ENCODE measurements at places on chromosomes 5 and 9.

DNA sequence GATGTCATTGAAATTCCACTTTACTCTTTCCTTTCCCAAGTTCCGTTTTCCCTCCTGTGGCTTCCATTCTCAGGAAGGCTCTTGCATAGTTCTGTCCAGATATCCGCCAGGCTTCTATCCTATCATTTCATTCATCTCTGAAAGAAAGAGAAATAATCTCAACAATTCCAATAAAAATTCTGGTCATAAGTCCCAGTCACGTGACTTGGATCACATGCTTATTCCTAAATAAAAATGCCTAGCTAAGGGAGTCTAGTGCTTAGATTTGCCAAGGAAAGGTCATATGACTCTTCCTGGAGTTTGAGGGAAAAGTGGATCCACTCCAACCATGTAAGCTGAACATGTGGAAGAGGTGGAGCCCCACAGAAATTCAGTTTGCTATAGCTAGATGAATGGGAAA lies 146.0 kb upstream of the PPP1R2B start:
- no peak for DNase-seq

- peak; percentile 83 for DNase-seq
Observed at GRCh38 chr5:43603344-43604217, 601 bp downstream of the NNT start.

- DNase-seq, result no peak
Observed at GRCh38 chr5:3194271-3194670, 401.4 kb upstream of the IRX1 start.

GRCh38 chr5:134463991-134464760 lies 52.5 kb upstream of the CDKN2AIPNL start:
- no peak for DNase-seq

GRCh38 chr9:110399983-110400382 lies 62.3 kb upstream of the TXNDC8 start:
- no peak for DNase-seq

DNA sequence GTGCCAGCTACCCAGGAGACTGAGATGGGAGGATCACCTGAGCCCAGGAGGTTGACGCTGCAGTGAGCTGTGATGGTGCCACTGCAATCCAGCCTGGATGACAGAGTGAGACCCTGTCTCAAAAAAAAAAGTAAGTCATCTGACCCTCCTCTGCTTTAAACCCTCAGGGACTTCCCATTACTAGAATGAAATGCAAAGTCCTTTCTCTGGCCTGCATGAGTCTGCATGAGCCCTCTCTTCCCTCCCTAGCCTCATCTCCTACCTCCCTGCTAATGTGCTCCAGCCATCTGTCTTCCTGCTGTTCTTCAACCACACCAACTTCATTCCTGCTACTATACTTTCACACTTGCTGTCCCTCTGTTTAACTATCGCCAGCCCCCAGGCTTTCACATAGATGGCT lies 15.3 kb downstream of the IL5 start:
- DNase-seq, result no peak

GRCh38 chr5:21574961-21575360 lies 1278.2 kb downstream of the CDH12 start:
- DNase-seq, result no peak

DNA sequence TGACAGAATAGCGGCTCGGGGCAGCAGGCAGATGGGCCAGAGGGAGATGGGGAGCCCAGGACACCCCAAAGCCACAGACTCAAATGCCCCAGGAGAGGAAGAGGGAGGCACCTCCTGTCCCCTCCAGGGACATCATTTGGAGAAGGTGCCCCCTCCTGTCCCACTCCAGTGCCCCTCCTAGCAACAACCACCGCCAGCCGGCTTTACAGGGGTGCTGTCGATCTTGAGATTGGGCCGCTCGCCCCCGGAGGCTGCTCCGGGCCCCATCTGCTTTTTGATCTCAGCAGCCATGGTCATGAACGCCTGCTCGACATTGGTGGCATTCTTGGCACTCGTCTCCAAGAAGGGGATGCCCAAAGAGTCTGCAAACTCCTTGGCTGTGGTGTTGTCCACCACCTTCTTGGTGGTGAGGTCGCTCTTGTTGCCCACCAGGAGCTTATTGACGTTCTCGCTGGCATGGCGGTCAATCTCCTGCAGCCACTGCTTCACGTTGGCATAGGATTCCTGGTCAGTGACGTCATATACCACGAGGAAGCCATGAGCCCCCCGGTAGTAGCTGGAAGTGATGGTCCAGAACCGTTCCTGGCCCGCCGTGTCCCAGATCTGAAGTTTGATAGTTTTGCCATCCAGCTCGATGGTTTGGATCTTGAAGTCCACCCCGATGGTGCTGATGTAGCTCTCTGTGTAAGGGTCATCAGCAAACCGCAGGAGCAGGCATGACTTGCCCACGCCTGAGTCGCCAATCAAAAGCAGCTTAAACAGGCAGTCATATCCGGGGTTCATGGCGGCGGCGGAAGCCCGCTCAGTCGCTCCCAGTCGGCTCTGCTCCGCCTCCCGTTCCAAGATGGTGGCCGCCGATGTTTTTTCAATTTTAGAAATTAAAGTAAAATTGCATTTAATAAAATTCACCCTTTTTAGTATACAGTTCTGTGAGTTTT lies 14.0 kb upstream of the FRMPD1 start:
- no peak for DNase-seq

DNA sequence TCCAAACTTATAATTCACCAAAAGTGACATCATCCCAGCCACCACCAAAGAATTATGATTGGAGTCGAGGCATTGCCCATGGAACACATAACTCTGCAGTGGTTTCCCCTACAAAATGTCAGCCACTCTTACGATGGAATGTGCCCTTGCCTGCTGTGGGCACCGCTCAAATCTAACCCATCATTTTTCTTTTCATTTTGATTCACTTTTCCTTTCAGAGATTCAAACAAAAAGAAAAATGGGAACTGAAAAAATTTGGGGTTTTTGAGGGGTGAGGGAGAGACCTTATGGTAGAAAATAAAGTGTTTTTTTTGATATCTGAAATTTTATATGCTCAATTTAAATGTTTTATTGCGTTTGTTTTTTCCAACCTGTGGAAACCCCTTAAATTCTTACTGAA lies 28.1 kb downstream of the SMARCA2 start:
- no peak for DNase-seq

DNA sequence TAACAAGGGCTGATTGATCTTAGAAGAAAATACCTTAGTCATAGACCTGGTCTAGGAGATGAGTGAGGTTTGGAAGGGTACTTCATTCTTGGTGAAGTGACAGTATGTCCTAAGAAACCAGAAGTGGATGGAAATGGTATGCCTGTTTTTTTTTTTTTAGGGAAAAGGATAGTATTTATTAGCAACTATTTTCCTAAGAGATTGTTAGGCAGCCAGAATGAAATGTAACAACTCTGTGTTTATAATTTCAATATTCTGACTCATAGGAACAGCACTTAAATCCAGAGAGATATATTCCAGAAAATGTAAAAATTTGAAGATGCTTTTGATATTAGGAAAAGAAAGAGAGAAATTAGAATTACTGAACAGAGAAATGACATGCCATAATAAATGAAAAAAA lies 21.2 kb upstream of the ARL14EPL start:
- DNase-seq, result no peak

GRCh38 chr9:126211441-126212074 lies 115.1 kb upstream of the MVB12B start:
- no peak for DNase-seq

GRCh38 chr5:134582281-134582680 lies 50.3 kb downstream of the SAR1B start:
- DNase-seq, result no peak

DNA sequence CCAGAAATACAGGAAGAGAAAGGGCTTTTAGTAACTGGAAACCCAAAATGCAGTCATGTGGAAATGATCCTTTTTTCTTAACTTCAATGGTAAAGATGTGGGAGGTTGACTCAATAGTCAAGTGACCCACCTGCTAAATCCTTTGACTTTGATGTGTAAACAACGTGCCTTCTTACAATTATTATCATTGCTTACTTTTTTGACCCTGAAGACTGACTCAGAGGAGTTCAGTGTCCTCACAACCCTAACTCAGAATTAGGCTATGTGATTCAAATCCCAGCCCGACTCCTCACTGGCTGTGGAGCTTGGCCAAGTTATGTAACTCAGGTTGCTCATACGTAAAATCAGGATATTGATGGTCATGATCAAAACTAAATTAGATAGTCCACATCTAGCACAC lies 27.9 kb downstream of the ANXA1 start:
- DNase-seq, result no peak

- DNase-seq, result no peak
Observed at GRCh38 chr9:133953976-133954709, 38.0 kb downstream of the VAV2 start.

DNA sequence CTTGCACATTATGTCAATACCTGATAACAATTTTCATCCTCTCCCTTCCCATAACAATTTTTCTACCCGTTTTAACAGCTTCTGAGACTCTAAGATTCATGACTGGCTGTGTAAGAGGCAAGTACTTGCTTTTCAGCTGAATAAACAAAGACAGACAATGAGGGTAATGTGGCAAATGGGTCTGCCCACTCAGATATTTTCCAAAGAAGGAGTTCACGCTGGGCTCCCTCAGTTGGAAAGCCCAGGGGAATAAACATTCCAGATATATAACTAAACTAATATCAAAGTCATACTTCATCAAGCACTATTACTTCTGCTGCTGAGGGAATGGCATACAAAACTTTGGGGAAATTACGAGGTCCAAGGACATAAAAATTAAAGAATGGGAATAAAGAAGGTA lies 24.4 kb downstream of the MEGF9 start:
- DNase-seq, result no peak

GRCh38 chr9:15717290-15717967 lies 164.6 kb downstream of the CCDC171 start:
- no peak for DNase-seq

- no peak for DNase-seq
Observed at GRCh38 chr5:136620016-136620419, 254.7 kb upstream of the TRPC7 start.

DNA sequence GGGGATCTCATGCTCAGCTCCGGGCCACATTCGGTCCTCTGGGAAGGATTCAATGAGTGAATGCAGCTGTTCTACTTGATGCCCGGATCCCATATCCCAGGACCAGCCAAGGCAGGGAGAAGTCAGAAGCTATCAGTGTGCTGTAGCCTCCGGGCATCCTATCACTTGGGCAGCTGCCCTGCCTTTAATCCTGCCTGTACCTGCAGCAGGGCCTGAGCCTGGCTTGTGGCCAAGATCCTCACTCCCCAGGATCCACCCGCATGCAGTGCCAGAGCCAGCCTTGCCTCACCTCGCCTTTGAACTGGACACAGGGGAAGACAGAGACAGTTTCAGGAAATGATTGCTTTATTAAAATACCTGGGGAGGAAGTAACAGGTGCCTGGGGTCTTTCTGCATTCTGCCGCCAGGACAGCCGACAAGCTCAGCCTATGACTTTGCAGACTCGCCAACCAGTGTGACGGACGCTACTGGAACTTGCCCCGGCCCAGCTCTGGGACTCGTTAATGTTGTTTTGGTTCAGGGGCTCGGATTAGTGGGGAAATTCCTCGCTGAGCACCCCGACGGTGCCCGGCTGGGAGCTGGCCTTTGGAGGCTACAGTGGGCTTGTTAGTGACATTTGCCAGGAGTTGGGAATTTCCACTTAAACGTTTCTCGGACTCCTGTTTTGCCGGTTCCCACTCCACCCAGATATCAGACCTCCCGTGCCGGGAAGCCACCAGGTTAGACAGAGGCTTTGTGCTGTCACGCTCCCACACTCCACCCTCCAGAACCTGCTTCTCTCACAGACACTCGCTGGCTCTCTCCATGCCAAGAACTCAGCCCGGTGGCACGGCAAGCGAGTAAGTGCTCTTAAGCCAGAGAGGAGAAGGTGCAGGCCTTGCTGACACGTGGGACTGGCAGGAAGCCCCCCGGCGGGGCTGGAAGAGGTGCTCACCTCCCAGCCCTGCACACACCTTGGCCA lies 721 bp downstream of the PTGES start:
- peak; percentile 34 for DNase-seq

- DNase-seq, result no peak
Observed at GRCh38 chr9:113915817-113916434, 39.8 kb downstream of the ZNF618 start.

GRCh38 chr5:41809128-41809527 lies 61.1 kb downstream of the OXCT1 start:
- no peak for DNase-seq

DNA sequence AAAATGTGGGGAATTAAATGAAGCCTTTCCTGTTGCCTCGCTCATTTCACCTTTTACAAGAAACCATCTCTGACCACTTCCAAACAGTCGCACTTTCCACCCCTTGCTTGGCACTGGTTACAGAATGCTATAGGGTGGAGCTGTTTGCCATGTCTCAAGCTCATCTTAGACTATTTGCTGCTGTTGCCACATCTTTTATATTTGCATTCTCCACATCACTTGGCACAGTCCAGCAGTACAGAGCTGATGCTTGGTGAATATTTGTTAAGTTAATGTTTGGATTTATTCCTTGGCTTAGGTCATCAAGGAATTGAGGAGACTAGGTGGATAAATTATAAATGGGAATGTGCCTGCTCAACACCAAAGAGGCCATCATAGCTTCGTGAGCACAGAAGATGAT lies 53.2 kb downstream of the GNA14 start:
- no peak for DNase-seq

DNA sequence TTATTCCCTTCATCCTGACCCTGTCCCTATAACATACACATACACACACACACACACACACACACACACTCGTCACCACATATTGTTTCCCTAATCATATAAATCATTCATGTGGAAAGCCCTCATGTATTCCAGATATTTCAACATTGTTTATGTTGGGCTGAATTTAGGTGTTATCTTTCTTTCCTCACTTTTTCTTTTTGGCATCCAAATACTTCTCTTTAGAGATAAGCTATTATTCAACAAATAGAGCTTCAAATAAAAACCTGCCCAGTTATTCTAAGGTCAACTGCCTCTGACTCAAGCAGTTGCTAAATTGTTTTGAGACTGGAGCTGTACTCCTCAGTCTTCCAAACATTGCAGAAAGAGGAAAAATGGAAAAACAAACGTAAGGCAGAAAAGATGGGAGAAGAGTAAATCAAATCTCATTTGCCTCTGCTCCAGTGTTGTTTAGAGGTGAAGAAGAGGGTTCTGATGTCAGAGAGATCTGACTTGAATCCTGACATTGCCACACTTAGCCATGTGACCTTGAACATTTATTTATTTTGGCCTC lies 215.7 kb downstream of the GAS1 start:
- no peak for DNase-seq

- no peak for DNase-seq
Observed at GRCh38 chr9:27566118-27566517, 7.2 kb downstream of the C9orf72 start.

DNA sequence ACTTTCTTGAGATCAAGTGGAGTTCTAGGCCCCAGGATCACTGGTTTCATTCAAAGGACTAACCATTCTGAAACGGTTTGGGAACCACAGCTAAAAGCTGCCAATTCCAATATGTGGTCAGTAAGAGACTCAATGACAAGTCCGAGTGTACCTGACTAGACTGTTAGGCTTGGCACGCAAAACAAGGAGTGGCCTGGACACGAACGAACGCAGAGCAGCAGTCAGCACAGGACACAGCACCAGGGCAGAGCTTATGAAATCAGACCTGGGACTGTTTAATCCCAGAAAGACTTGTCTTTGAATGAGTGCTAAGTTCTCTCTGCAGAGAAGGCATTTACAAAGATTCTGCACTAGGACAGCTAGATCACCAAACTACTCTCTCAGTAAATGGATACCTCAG lies 213.8 kb downstream of the GAPVD1 start:
- no peak for DNase-seq

- DNase-seq, result no peak
Observed at GRCh38 chr9:86337469-86338108, 16.6 kb downstream of the TUT7 start.

- no peak for DNase-seq
Observed at GRCh38 chr9:7089406-7090193, 331.8 kb downstream of the KDM4C start.

GRCh38 chr9:70525519-70525918 lies 111.1 kb upstream of the KLF9 start:
- no peak for DNase-seq

Data from NCI-H510A (cell line).